ENCODE measurements at places on chromosomes 7 and 10.

DNA sequence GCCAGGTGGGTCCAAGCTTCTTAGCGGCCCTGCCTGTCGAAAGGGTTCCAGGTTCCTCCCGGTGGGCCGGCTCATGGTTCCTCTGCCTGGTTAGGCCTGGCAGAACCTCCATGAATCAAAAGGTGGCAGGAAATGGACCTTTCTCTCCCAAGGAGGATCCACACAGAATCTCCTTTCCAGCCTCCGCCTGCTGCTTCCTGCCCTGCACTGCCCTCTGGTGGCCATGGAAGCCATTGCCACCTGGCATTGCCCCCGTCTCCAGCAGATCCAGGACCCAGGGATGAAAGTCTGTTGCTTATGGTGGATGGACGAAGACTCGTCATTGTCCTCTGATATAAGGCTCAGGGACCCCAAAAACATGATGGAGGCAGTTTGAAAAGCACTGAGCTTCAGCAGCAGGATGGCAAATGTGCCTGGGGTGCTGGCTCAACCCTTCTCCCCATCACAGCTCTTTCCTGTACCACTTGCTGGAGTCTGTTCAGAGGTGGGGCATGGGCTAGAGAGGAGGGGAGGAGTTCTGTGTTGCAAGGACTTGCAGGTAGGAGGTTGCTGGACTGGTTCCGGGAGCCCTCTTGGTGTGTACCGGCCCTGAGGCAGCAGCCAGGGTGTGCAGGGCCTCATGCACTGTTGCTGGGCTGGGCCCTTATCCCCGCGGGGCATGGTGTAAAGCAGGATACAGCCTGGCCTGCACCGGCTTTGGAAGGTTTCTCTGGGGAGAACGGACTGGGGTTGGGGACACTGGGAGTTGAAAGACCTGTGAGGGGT is 11.3 kb upstream of the INMT start:
- DNase-seq, result peak; percentile 37

DNA sequence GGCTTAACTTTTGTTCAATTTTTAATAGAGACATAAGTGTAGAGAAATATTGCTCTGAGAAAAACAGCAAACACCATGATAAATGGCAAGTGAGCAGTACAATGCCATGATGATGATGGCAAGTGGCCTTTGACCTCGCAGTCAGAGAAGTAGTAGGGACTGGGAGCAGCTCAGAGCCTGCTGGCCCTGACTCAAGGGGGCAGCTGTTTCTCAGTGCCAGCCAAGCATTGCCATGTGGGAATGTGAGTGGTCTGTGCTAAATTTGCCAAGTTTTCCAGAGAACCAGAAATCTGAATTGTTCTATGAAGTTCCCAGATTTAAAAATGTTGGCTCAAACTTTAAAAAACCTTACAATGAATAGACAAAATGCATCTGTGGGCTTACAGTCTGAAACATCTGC is 187.9 kb downstream of the BICC1 start:
- DNase-seq, result no peak

DNA sequence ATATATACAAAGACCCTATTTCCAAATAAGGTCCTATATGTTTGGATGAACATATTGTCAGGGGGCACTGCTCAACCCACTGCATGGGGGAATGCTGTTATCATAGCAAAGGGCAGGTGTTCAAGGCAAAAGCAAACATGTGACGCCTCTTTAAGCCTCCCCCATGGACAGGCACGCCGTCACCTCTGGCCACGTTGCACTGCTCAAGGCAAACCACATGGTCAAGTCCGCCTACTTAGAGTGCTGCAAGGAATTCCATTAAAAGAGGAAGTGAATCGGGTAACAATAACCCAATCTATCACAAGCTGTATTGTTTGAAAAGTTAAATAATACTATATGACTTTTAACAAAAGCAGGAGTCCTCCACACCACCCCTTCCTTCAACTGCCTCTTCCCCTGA is 8.8 kb upstream of the CALD1 start:
- DNase-seq, result no peak

- no peak for DNase-seq
Measured at GRCh38 chr10:2094171-2094570, 356.8 kb upstream of the ADARB2 start.

DNA sequence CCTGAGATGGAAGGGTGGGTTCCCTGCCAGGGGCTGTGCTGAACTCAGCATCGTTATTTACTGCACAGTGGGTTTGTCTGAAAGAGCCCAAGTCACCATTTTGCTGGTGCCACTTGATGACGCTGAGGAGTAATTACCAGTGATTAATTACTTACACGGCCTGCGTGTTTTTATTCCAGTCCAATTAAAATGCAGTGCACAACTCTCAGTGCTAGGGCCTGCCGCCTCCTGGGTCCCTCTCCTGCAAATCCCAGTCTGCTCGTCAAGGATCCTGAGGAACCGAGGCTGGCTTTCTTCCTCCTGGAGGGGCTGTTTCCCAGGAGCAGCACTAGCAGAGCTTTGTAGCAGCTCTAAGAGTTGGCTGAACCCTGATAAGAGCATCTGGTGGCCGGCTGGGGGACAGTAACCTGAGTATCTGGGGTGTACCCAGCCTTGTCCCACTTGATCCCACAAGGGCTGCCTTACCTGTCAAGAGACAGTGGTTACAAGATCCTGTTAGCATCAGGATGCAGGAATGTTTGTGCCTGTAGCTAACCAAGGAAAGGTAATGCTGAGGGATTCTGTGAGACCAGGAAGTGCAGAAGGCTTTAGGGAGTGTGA is 45.1 kb upstream of the LRRC4 start:
- no peak for DNase-seq

- DNase-seq, result no peak
Measured at GRCh38 chr7:154575497-154575896, 427.4 kb downstream of the PAXIP1 start.

GRCh38 chr7:151061213-151062110 is 2.1 kb downstream of the SLC4A2 start:
- DNase-seq, result no peak

DNA sequence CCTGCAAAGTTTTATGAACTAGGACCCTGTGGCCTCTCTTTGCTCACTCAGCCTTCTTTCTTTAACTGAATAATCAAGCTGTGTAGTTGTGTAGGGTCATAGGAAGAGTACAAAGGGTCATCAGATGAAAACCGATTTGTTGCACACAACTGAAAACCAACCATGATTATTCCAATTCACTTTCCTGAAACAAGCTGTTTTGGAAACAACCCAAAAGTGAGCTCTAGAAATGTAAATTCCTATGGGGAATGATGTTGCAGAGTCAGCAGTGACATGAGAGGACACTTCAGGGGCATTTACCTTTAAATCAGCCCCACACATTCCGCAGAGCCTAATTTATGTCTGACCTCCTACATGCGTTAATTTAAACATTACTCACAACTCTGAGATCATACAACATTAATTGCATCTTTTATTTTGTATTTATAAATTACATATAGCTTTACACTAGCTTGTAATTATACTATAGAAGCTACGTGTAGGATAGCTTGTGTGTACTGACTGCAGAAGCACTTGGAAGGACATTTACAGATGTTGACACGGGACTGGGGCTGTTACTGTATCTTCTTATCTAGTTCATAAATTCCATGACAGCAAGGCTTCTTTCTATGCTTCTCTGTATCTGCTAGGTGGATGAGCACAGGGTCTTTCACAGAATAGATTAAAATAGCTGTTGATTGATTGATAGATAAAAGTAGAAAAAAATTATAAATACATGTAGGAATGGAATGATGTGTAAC is 139.9 kb upstream of the AKR1E2 start:
- peak; percentile 43 for DNase-seq

DNA sequence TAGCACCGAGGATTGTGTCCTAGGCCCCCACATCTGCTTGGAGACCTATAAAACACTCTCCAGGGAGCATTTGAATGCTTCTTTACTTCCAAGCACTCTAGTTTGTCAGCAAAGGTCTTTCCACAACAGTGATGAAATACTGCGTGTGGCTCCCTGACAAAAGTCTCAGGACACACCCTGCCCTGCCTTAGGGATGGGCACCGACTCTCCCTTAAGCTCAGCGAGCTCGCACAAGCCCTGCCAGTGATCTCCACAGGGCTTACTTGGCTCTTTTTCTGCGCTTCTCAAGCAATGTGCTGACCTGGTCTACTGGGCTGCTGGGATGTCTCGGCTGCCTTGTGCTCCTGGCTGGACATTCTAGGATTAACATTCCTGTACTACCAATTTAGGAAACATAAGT is 84.3 kb upstream of the MPP7 start:
- no peak for DNase-seq

DNA sequence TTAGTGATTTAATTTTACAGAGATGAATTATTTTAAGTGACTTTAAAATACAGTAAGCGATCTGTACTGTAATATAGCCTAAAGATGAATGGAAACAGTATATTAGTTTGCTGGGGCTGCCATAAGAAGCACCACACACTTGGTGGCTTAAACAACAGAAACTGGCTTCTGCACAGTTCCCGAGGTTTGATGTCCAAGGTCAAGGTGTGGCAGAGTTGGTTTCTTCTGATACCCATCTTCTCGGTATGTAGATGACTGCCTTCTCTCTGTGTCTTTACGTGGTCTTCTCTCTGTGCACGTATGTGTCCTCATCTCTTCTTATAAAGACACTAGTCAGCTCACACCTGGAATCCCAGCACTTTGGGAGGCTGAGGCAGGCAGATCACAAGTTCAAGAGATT is 64.0 kb upstream of the KMT2E start:
- DNase-seq, result no peak

DNA sequence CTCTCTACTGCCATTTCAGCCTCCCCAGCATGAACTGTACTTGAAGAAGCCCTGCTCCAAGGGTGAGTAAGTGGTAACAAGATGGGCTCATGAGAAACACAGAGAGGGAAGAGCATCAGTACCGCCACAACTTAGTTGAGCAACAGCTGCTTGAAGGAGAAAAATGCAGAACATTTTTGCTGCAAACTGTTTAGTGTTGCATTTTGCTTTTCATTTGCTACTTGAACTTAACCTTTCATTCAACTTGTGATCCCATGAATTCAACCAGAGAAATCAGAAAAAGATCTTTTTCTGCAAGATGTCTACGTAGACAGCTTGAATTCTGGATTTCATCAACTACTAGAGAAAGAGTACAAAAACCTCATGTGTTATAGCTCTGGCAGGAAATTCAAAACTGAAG is 40.7 kb downstream of the ANK3 start:
- DNase-seq, result no peak

DNA sequence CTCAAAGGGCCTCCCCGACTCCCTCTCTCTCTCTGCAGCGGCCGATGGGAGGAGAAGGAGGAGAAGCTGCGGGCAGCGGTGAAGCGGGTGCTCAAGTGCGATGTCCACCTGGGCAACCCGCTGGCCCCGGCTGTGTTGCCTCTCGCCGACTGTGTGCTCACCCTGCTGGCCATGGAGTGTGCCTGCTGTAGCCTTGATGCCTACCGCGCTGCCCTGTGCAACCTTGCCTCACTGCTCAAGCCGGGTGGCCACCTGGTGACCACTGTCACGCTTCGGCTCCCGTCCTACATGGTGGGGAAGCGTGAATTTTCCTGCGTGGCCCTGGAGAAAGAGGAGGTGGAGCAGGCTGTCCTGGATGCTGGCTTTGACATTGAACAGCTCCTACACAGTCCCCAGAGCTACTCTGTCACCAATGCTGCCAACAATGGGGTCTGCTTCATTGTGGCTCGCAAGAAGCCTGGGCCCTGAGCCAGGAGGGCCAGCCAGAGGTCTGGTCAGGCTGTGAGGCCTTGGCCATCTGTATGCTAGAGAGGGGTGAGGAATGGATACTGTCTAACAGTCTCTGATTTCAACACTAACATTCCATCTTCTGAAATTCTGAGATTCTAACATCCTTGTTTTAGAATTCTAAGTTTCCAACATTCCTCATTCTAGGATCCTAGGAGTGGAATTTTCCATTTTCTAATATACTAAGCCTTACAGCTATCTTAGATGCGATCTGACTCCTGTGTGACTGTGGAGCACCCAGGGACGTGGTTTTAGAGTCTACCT is 3.6 kb downstream of the INMT start:
- DNase-seq, result no peak

- DNase-seq, result no peak
Measured at GRCh38 chr7:91114232-91114631, 150.0 kb upstream of the FZD1 start.

DNA sequence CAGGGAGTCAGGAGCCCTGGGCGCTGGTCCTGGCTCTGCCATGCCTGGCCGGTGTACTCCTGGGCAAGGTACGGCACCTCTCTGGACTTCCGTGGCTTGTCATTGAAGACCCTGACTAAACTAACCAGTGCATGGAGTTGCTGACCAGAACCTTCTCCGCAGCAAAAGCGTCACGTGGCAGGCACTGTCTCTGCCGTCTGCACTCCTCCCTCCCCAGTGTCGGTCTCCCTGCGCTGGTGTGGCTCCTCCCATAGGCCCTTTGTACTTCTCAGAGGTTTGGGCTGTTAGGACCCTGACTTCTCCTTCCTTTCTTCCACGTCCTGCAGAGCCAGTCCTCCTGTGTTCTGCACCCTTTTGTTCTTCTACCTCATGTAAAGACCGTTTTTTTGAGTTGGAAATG is 100.6 kb upstream of the CREB5 start:
- DNase-seq, result no peak

DNA sequence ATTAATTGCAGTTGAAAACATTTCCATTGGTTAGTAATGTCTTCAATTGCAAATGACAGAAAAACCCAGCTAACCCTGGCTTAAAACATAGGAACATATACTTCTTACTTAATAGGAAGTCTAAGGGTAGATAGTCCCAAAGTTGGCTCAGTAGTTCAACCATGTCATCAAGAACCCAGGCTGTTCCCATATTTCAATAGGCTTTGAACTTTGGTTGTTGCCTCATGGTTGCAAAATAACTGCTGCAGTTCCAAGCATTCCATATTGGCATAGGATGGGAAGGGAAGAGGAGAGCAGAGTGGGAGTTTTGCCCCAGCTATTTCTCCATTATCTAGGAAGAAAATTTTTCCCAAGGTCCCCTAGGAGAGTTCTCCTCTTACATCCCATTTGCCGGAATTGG is 81.4 kb upstream of the EEPD1 start:
- no peak for DNase-seq
